ENCODE measurements at places on chromosomes 16 and 17.

DNA sequence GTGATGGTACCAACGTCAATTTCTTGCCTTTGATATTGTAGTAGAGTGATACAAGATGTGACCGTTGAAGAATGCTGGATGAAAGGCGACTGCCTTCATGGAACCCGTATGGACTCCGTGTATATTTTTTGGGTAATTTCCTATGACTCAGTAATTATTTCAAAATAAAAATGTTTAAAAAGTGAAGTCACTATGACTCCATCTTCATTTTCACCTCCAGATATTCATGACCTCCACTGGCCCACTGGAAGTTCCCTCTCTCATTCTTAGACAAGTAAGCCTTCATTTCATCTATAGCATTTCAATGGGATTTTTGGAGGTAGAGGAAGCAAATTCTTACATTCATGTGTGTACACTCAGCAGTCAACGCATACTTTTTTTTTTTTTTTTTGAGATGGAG lies 111.8 kb upstream of the NUDT7 start:
- DNase-seq, result no peak

GRCh38 chr16:30567160-30567990 lies 4.1 kb downstream of the ZNF688 start:
- DNase-seq, result peak; percentile 82

DNA sequence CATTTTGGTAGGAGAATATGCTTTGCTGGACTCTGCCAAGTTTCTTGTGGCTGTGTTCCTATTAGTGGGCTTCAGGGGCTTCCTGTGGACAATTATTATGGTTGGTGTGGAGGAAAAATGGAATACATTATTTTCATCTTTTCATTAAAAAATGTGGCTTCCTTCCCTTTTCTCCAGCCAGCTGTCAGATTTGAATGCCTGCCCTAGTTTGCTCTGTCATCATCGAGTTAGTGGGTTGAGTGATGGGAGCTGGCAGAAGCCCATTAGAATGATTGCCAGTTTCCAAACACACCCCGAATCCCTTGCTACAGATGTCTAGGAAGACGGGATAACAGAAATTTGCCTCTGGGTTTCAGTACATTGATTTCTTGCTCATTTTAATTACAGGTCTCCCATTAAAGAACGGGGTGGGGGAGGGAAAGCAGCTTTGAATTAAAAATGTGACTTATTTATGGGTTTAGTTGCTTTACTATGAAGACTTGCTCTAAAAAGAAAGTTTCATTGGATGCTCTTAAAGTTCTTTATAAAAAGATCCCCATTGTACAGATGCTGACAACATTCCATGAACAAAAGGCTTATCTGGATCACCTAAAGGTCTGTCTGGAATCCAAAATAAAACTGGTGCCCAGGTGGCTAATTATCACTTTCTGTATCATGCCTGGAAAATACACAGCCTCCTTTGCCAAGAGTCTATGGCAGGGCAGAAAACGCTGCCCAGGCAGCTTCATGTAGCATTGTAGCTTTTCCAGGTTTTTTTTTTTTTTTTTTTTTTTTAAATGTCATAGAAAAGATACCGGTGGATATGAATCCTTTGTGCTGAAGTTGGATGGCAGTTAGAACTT lies 103.6 kb downstream of the PRKCA start:
- DNase-seq, result no peak

DNA sequence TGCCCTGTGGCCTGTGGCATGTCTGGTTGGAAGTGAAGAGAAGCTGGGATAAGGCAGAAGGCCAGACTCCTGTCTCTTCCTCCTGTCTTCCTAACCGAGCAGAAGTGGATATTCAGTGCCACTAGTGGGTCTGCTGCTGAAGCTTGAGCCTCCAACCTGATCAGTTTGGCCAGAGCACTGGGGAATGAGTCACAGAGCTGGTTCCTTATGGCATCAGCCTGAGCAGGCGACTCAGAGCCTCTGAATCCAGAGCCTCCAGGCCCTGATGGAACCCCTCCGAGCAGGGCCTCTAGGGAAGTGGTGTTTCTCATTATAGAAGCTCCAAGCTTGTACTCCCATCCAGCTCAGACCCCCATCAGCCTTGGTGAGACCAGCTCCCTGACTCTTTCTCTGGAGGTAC lies 2.0 kb downstream of the WSCD1 start:
- peak; percentile 52 for DNase-seq

GRCh38 chr17:42562388-42563142 lies 617 bp downstream of the COASY start:
- peak; percentile 22 for DNase-seq

DNA sequence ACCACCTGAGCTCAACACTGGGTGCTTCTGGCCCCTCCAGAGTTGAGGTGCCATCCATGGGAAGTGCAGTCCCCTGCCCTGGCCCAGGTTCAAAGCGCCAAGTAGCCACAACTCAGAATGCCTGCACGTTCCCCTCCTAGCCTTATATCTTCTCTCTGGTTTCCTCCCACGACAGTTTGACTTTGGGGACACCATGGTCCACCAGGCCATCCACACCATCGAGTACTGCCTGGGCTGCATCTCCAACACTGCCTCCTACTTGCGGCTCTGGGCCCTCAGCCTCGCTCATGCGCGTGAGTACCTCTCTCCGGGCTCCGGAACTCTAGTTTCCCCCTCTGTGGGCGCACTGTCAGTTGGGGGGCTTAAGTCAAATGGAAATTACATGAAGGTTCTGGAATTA lies 22.4 kb upstream of the NAGLU start:
- no peak for DNase-seq

- DNase-seq, result no peak
Measured at GRCh38 chr17:33287096-33287725, 5.9 kb downstream of the ASIC2 start.

GRCh38 chr16:72983241-72983640 lies 64.7 kb downstream of the ZFHX3 start:
- no peak for DNase-seq

DNA sequence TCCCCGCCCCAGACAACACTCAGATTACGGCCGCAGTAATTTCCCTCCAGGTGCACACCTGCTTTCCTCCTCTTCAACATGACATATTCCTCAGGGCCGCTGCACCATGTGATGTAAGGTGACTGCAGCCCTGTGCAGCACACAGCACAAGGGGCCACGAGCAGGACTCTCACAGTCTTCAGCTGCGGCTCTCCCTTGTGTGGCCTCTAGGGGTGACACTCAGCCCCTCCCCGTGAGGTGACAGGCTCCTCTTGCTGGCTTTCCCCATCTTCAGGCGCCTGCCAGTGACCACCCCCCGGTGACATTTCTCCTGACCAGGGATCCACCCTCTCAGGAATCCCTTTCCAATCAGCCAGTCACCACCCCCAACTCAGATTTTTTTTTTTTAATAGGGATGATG lies 31.3 kb upstream of the ABCC3 start:
- DNase-seq, result no peak

DNA sequence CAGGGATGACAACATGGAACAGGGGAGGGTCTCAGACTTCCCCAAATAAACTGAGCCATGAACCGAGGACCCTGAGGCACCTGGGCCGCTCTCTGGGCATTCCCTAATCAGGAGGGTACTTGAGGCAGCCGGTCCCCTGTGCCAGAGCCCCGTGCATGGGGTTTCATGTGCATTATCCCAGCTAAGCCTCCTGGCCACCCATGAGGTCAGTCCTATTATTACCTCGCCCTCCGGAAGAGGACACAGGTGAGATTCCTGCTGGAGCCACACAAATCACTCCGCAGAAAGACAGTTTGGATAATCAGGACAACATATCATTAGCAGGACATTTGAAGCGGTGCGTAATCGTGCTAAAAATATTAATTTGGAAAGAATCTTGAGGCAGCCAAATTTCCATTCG lies 274.0 kb downstream of the PARN start:
- no peak for DNase-seq

DNA sequence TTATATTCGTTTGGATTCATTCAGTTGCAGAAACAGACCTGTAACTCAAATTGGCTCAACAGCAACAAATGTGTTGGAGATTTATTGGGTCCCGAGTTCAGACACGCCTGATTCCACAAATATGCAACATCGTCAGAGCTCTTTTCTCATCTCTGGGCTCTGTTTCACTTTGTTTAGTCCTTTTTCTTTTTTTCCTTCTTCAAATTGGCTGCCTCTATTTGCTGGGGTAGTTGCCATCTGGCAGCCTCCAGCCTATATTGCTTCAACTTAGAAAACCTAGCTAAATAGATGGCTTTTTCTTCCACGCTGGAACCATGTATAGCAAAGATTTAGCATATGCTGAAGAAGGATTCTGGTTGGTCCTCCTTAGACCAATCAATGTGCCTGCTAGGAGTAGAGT lies 398.5 kb downstream of the RBFOX1 start:
- no peak for DNase-seq

GRCh38 chr17:17353625-17354484 lies 50.7 kb downstream of the NT5M start:
- no peak for DNase-seq

DNA sequence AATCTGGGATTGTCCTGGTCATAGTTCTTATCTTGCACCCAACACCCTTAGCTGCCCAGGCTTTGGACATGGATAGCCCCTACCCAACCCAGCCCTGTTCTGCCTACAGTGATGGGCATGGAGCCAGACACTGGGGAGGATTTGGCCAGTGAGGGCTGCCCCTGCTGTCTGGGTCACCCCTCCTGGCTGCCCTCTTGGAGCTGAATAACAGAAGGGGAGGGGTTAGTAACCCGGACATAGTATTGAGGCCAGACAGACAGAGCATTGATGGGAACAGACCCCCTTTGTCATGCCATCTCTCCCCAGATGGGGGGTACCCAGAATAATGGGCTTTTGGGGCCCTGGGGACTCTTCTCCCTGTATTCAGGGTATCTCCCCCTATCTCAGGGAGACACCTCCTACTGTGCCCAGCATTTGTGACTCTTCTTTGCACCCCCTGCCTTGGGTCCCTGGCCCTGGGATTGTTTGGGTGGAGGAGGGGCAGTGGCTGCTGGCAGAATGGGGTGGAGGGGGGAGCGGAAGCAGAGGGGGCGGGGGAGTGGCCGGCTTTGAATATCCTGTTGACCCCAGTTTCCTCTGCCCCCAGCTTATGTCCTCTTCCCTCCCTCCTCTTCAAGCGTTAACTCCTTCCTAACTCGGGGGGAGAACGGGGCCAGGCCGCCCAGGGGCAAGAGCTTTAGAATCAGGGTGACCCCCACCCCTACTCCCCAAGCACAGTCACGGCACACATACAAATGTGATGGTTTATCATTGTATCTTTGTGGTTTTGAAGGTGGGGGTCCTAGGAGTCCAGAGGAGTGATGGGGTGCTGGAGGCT lies 17.0 kb downstream of the GJD3 start:
- no peak for DNase-seq

GRCh38 chr16:75216127-75216526 lies 2.7 kb upstream of the CTRB1 start:
- no peak for DNase-seq

- DNase-seq, result peak; percentile 34
Measured at GRCh38 chr16:3099732-3100499, 822 bp upstream of the ZSCAN10 start.

- DNase-seq, result peak; percentile 84
Measured at GRCh38 chr17:75845058-75845711, 981 bp upstream of the UNC13D start.

DNA sequence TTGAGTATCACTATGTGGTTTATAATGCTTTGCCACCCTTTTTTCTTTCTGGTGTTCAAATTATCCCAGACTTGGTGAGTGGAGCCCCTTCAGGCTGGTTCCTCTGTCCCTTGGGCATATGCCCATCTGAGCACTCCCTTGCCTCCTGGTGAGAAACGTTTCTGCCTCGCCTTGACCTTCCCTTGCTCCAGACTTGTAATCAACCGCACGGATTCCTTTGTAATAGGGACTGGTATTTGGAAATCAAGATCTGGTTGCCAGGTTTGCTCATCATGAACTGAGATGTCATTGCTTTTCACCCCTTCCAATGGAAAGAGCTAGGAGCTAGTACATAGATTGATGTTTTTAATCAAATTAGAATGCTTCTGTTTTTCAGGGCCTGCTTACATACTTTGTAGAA lies 43.7 kb downstream of the SEC14L1 start:
- no peak for DNase-seq

- DNase-seq, result peak; percentile 13
Measured at GRCh38 chr17:74296548-74296936, 22.5 kb downstream of the DNAI2 start.

GRCh38 chr16:54724346-54724925 lies 206.2 kb upstream of the IRX5 start:
- no peak for DNase-seq

- no peak for DNase-seq
Measured at GRCh38 chr17:66449418-66449977, 147.1 kb downstream of the PRKCA start.

Data from RCC 7860 (cell line).